ENCODE measurements at places on chromosomes 7 and 10.

DNA sequence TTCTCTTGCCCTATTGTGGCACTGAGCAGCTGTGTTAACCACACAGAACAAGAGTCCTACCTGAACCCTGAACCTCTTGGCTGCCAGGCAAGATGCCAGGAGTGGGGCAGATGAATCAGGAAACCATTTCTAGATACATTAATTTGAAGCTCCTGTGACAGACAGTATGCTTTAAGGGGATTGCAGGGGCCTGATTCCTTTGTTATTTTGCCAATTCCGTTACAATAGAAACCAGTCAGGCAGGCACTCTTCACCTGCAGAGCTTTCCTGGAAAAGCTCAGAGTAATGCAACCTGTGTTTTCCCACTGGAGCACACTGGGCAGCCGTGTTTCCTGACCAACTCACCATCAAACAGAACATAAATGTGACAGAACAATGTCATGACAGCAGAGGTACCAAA, 233.1 kb downstream of the BMPER start:
- DNase-seq: no peak

DNA sequence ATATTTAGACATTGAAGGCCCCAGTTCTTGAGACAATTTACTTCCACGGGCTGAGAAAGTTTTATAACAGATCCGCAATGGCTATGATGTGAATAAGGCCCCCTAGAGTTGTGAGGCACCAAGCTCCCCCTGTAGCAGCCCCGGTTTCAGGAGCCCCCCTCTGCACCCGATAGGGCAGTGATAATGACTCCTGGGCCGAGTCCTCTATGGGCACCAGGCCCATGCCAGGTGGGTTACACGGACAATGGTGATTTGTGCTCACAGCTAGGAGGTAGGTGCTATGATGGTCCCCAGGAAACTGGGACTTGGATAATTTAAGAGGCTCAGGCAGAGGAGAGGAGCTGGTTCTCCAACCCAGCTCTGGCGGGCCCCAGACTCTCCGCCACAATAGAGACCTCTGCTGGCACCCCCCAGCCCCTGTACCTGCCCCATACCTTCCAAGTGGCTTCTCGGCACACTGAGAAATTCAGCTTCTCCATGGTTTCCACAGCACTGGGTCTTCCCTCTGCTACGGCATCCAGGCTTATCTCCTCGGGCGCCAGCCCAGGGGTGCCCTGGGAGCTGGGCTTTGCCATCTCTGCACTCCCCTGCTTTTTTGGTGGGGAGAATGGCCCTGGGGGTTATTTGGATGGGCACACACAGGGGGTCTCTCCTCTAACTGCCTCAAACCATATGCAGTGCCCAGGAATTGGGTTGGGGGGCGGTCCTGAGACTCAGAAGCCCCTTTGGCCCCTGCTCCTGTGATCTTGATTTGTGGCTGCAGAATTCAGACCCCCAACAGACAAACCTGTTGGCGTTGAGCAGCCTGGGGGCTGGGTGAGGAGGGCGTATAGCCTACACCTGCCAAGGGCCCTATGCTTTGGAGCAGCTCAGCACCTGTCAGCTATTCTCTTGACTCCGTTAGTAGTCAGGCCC, 12.2 kb upstream of the KCP start:
- DNase-seq: no peak

GRCh38 chr7:139982927-139983920, 79.5 kb downstream of the PARP12 start:
- no peak for DNase-seq

DNA sequence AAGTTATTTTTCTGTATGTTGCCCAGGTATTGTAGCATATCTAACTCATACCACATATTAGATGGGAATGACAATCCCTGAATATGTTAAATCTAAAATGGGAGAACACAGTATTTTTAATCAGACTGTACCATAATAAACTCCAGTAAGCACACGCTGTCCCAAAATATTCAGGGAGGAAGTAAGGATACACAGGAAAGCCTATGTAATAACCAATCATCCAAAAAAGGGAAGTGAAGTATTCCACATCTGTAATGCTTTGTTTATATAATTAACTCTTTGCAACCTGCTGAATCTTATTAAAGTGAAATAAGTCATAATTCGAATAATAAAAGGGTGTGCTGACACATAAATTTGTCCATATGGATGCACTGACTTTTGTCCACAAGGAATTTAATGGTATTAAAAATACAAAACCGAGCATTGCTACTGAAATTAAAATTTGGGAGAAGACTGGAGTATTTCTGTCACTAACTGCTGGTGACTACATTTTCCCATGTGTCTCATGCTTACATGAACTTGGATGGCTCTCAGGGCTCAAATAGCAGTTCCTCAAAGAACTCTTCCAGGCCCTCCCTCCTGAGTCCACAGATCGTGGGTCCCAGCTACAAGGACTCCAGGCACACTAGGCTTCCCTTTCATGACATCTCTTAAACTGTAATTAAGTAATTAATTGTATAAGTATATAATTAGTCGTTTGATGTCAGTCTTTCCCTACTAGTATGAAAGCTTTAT, 120.6 kb downstream of the NEBL start:
- no peak for DNase-seq

DNA sequence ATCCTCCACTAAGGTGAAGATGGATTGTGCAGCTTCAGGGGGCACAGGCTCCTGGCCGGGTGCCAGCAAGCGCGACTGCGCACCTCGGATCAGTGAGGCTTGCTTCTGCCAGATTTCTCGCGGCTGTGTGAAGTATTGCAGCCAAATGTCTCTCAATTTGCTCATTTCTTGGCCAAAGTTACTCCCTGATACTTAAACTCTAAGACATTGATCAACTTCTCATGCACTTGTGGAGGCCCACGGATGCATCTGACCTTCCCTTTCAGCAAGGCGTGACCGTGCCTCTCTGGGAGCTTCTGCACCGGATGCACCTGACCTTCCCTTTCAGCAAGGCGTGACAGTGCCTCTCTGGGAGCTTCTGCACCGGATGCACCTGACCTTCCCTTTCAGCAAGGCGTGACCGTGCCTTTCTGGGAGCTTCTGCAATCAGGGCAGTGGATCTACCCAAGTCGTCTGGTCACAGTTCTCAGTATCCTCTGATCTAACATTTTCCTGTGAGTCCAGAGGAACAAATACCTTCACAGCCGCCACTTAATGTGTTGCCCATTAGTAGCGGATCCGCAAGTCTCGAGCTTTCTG, 248.3 kb downstream of the ADARB2 start:
- DNase-seq: no peak

- DNase-seq: no peak
Measured at GRCh38 chr10:108014145-108014901, 849.8 kb upstream of the SORCS1 start.

DNA sequence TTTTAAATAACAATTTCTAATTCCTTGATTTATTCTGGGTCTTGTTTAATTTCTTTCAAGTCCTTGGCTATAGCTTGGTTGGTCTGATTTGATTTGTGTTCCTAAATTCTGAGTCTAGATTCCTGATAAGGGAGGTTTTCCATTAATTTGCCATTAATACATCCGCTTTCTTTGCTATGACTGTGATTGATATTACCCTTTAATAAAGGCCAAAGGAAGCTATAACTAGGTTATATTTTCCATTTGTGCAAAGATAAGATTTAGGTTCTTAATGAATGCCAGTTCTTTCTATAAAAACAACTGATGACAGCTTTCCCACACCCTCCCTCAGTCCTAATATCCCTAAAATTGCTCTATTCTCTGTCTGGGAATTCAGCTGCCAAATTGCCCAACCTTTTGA, 28.2 kb downstream of the NDUFB2 start:
- DNase-seq: no peak

GRCh38 chr7:88357781-88358525, 51.3 kb upstream of the STEAP4 start:
- DNase-seq: no peak

DNA sequence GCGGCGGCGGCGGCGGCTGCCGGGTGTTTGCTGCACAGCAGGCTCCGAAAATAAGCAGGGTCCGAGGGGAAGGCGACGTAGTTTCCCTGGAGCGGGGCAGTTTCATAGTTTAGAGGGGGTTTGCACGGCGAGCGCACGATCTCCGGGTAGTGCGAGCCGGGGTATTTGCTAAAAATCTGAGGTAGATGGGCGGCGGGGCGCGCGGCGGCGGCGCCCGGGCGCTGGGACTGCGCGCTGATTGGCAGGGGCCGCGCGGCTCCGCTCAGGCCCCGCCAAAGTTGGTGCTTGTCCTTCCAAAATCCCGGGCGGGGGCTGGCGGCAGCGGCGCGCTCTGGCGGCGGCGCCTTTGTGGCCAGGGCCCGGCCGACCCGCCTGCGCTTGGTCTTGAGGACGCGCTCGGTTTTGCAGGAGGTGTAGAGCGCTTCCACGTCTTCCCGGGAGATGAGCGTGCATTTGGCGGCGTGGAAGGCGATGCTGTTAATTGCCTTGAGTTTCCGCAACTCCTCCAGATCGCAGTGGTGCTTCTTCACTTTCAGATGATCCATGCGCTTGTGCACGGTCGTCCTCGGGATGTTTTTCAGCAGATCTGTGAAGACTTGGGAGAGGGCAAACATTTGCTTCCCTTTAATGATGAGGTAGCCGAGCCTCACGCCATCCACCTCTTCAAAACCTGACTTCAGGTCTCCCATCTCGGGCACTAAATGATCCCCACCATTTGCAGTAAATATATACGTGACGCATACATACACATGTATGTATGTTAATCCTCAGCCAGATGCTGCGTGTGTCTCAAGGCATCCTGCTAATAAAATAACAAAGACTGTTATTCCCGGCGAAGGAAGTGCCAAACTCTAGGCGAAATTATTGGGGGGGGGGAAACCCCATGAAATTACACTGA, 8.1 kb downstream of the SKIDA1 start:
- no peak for DNase-seq

- DNase-seq: peak; percentile 80
Measured at GRCh38 chr7:44980393-44981034, 1.7 kb upstream of the MYO1G start.

DNA sequence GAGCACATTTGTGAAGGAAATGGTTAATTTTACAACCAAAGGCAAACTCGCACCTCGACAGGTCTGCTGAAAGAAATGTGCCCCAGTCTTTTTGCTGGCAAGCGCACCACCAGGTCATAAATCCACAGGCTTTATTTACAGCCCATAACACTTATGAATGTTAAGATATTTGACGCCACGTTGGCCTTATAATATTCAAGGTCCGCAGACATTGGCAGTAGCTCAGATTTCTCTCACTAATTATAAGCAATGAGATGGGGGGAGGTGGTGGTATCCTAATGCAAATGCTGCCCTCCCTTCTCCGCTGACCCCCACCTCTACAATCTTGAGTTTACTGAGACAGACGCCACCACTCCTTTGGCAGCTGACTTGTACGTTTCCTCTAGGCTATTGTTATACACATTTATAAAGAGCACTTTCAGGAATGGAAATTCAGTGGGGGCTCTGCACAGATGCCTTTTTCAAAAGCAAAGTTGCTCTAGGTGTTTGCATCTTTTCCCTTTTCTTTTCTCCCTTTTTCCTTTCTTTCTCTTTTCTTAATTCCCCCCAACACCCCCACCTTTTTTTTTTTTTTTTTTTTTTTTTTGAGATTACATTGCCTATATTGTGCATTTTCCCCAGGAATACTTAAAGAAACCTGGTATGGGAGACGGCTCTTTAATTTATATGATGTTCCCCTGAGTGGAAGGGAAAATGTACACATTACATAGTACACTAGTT, 6.7 kb downstream of the TCF7L2 start:
- DNase-seq: no peak

GRCh38 chr10:32190890-32191491, 134.8 kb upstream of the KIF5B start:
- peak; percentile 53 for DNase-seq

- DNase-seq: no peak
Measured at GRCh38 chr10:95401704-95402469, 111.1 kb upstream of the PDLIM1 start.

DNA sequence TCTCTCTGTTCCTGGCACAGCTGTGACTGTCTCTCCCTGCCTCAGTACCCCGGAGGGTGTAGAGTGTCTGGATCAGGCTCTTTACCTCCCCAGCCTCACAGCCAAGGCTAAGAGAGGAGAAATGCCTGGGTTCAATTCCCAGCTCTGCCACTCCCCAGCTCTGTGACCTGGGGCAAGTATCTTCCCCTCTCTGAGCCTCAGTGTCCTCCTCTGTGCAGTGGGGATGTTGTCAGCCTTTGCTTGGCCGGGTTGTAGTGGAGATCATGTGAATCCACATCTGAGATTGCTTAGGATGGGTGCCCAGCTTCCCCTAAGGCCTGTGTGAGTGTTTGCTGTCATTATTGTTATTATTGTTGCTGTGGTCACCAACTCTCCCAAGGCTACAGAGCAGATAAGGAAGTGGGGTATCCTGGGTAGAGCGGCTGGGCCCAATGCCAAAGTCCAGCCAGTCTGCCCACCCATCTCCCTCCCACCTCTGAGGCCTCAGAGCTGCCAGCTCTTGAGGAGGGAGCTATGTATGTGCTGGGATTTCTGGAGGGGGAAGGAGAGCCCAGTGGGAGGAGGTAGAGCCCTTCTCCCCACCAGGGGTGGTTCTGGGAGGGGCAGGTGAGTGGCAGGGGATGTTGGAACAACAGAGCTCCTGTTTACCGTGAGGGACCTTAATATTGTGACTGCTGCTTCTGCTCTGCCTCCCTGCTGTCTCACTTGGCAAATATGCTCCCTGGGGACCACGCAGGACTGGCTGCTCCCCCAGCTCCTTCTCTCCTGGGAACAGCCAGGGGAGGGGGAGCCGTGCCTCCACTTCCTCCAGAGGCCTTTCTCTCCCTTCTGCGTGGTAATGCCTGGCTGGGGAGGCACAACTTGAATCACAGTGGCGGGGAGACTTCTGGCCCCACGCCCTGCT, 170.5 kb downstream of the RPS24 start:
- no peak for DNase-seq

GRCh38 chr7:142443216-142444010, 185.6 kb upstream of the PRSS58 start:
- no peak for DNase-seq

DNA sequence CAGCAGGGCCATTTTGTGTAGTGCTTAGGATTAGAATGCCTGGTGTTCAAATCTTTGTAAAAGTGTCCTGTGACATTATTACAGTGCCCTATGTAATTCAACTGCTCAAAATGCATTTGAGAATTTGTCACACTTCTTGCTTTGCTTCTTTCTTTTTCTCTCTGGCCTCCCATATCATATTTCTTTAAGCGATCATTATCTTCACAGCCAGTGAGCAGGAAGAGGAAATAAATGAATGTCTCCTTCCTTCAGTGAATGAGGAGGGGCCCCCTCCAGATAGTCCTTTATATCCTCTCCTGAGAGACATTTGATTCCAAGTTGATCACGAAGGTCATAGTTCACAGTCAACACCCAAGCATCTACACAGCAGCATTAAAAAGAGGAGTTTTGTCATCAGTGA, 425.1 kb upstream of the NPVF start:
- DNase-seq: no peak

- DNase-seq: no peak
Measured at GRCh38 chr7:149688836-149689235, 84.6 kb downstream of the ZNF467 start.
